Muscle of leg (tissue), 16 donors: ENCODE measurements at places on chromosomes 6 and 20.
A peak's percentile ranks its signal among the peaks of the same experiment; 100 is the strongest.

DNA sequence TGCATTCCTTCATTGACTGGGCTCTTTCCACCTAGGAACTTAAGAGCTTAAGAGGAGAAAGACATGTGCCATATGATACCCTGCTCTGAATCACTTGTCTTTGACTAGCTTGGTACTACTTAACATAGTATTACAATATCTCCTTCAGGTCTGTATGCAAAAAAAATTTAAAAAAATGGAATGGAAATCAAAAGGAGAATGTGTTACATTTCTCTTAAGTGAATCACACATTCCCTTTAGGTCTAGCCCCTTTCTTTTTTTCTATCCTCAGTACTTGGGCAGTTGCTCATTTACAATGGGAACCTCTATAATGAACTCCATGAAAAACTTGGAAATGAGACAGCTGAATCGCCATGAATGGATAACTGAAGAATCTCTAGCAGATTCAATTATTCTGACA, 53.8 kb downstream of the SLC35F1 start:
- no peak overlapping the region for H3K4me3 ChIP-seq
- no peaks in the 10 kb centered on the region for H3K36me3 ChIP-seq
- H3K4me1 ChIP-seq = no peaks in the 10 kb centered on the region
- DNase-seq = no peak
- no peaks in the 10 kb centered on the region for H3K27me3 ChIP-seq
- no peak overlapping the region for H3K27ac ChIP-seq

GRCh38 chr20:11499101-11499634, 418.5 kb upstream of the BTBD3 start:
- H3K27ac ChIP-seq = no peak overlapping the region
- no peaks in the 10 kb centered on the region for H3K36me3 ChIP-seq
- no peak for DNase-seq
- no peaks in the 10 kb centered on the region for H3K4me1 ChIP-seq
- H3K27me3 ChIP-seq = no peaks in the 10 kb centered on the region
- H3K4me3 ChIP-seq = no peak overlapping the region

DNA sequence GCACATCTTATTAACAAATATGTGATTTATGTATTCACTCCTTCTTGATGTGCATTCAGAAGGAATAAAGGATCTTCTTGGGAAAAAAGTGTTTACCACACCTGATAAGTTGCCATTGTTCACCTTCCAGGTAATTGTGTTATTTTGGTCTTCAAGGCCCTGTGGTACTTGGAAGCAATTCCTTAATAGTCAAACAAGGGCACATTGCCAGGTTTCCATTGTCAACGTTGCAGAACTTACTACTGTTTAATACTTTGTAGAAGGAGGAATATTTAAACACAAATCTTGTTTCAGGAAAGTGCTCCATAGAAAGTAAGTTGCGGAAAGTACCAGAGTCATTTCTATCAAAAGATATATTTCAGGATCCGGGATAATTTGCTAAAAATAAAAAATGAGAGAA, 129.5 kb upstream of the SGK1 start:
- no peaks in the 10 kb centered on the region for H3K27me3 ChIP-seq
- no peak overlapping the region for H3K4me3 ChIP-seq
- no peak overlapping the region for H3K27ac ChIP-seq
- DNase-seq = peak; percentile 61
- peaks cover 11% of the 10 kb centered on the region for H3K4me1 ChIP-seq

- no peaks in the 10 kb centered on the region for H3K27me3 ChIP-seq
- no peak for DNase-seq
- H3K27ac ChIP-seq = no peak overlapping the region
- H3K4me3 ChIP-seq = no peak overlapping the region
Measured at GRCh38 chr6:10138917-10139316, 276.0 kb downstream of the TFAP2A start.

GRCh38 chr6:20566109-20566508, 31.9 kb downstream of the CDKAL1 start:
- no peaks in the 10 kb centered on the region for H3K36me3 ChIP-seq
- no peaks in the 10 kb centered on the region for H3K4me1 ChIP-seq
- H3K27ac ChIP-seq = no peak overlapping the region
- H3K4me3 ChIP-seq = no peak overlapping the region
- H3K27me3 ChIP-seq = no peaks in the 10 kb centered on the region
- no peak for DNase-seq
